ENCODE measurements at places on chromosomes 12 and 14.

DNA sequence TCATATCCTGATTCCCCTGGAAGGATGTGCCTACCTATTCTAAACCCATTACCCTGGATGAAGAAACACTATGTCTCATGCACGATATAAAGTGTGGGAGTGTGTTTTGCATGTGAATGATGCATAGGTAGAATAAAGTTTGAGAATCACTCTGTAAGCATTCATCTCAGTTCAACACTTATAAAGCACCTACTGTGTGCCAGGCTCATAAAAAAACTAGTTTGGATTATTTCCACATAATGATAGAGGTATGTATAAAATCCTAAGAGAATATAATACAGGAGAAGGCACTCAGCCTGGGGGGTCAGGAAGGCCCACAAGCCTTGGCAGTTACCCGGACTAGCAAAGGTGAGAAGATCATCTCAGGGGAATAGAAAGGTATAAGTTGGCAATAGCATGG is 41.1 kb upstream of the BCL2L14 start:
- no peak overlapping the region for H3K4me3 ChIP-seq
- peaks cover 16% of the 10 kb centered on the region for H3K27me3 ChIP-seq
- DNase-seq, result no peak
- H3K36me3 ChIP-seq, result peaks cover 5% of the 10 kb centered on the region

DNA sequence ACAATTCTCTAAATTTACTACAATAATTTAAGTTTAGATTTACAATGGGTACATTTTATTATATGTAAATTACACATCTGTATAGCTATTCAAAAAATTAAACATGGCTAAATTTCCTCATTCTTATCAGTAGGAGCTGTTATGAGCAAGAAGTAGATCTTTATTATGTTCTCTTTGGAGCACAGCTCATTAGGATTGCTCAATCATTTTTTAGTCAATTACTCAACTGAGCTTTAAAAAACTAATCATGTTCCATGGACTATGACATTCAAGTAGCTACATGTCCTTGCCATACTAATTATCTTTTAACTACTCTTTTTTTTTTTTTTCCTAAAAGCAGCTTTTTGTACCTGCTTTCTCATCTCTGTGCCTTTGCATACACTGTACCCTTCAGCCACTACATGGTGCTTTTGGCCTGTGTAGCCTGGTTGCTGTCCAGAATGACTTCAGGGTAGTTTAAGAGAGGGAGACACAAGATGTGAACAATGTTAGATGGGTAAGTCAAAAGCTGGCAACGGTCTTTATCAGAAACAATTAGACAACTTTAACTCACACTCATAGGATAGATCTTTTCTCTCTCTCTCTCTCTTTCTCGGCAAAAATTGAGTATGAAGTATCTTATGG is 69.0 kb downstream of the SSPN start:
- no peak overlapping the region for H3K27ac ChIP-seq
- DNase-seq, result no peak
- peaks cover 2% of the 10 kb centered on the region for H3K27me3 ChIP-seq
- H3K4me1 ChIP-seq, result peaks cover 4% of the 10 kb centered on the region

GRCh38 chr12:84502907-84503787 is 409.5 kb downstream of the SLC6A15 start:
- H3K36me3 ChIP-seq, result no peaks in the 10 kb centered on the region
- no peaks in the 10 kb centered on the region for H3K27me3 ChIP-seq
- no peak overlapping the region for H3K27ac ChIP-seq
- DNase-seq, result peak; percentile 60
- no peak overlapping the region for H3K4me3 ChIP-seq
- H3K4me1 ChIP-seq, result peaks cover 21% of the 10 kb centered on the region

- H3K27ac ChIP-seq, result no peak overlapping the region
- no peaks in the 10 kb centered on the region for H3K4me1 ChIP-seq
- no peaks in the 10 kb centered on the region for H3K36me3 ChIP-seq
- H3K27me3 ChIP-seq, result no peaks in the 10 kb centered on the region
Measured at GRCh38 chr14:48193893-48194292, 518.5 kb upstream of the MDGA2 start.

- peaks cover 1% of the 10 kb centered on the region for H3K27me3 ChIP-seq
- no peak overlapping the region for H3K27ac ChIP-seq
- no peak for DNase-seq
- no peak overlapping the region for H3K4me3 ChIP-seq
Measured at GRCh38 chr12:42807766-42808165, 218.2 kb upstream of the PRICKLE1 start.

- peak overlapping the region; percentile 73 for H3K4me3 ChIP-seq
- H3K4me1 ChIP-seq, result peaks cover 61% of the 10 kb centered on the region
- H3K36me3 ChIP-seq, result peaks cover 11% of the 10 kb centered on the region
Measured at GRCh38 chr12:70660620-70661219, 23.5 kb upstream of the PTPRB start.

- peaks cover 1% of the 10 kb centered on the region for H3K27me3 ChIP-seq
- no peak overlapping the region for H3K27ac ChIP-seq
- H3K36me3 ChIP-seq, result no peaks in the 10 kb centered on the region
- no peak overlapping the region for H3K4me3 ChIP-seq
- H3K4me1 ChIP-seq, result peaks cover 28% of the 10 kb centered on the region
Measured at GRCh38 chr14:62957562-62957961, 87.7 kb downstream of the KCNH5 start.

DNA sequence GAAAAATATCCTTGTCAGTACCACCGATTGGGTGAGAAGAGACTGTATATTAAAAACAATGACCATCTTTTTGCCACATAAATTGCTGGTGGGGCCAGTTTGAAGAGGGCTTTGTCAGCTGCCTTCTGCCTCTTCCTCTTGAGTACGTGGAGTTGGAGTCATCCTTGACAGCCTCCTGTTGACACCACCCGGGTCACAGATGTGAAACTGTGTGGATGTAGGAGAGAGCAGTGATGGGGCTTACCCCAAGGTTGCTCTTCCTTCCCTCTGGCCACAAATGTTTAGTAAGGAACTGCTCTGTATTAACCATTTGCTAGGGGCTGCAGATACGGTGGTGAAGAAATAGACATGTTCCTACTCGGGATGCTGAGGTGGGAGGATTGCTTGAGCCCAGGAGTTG is 12.2 kb downstream of the PTPN11 start:
- DNase-seq, result no peak
- no peak overlapping the region for H3K4me3 ChIP-seq
- no peak overlapping the region for H3K27ac ChIP-seq
- H3K27me3 ChIP-seq, result no peaks in the 10 kb centered on the region

DNA sequence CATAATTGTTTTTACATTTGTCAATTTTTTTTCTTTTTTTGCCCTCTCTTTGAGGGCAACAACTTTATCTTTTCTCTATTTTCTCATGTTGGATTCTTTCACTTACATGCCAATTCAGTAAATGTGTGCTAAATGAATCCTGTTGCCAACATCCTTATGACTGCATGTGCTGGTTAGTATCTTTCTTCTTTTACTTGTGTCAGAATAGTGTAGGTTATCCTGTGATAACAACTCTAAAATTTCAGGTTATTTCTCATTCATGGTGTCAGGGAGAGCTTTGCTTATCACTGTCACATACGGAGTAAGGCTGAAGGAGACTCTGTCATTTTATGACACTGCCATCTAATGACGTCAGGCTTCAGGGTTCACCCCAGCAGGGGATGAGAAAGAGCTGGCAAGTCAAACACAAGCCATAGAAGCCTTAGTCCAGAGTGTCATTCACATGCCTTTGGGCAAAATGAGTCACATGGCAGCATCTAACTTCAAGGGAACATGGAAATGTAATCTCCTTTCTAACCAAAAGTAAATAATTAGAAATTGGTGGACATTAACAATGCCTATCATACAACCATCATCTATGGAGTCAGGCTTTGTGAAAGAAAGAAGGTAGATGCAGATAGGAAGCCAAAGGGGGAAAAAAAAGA is 242.5 kb upstream of the ATP2B1 start:
- H3K27ac ChIP-seq, result peak overlapping the region; percentile 94
- peak; percentile 88 for DNase-seq
- no peaks in the 10 kb centered on the region for H3K36me3 ChIP-seq
- H3K27me3 ChIP-seq, result no peaks in the 10 kb centered on the region
- peak overlapping the region; percentile 42 for H3K4me3 ChIP-seq

- no peaks in the 10 kb centered on the region for H3K4me1 ChIP-seq
- peaks cover 15% of the 10 kb centered on the region for H3K27me3 ChIP-seq
- H3K27ac ChIP-seq, result no peak overlapping the region
Measured at GRCh38 chr12:110995615-110996014, 75.2 kb upstream of the MYL2 start.

Data from HFFc6 (cell line).